ENCODE measurements at places on chromosomes 12 and 14. TPM values are rescaled to one million over a fixed set of nuclear protein-coding genes. Genes with fewer than 3 reads are reported as not detected.
A peak's percentile ranks its signal among the peaks of the same experiment; 100 is the strongest.

DNA sequence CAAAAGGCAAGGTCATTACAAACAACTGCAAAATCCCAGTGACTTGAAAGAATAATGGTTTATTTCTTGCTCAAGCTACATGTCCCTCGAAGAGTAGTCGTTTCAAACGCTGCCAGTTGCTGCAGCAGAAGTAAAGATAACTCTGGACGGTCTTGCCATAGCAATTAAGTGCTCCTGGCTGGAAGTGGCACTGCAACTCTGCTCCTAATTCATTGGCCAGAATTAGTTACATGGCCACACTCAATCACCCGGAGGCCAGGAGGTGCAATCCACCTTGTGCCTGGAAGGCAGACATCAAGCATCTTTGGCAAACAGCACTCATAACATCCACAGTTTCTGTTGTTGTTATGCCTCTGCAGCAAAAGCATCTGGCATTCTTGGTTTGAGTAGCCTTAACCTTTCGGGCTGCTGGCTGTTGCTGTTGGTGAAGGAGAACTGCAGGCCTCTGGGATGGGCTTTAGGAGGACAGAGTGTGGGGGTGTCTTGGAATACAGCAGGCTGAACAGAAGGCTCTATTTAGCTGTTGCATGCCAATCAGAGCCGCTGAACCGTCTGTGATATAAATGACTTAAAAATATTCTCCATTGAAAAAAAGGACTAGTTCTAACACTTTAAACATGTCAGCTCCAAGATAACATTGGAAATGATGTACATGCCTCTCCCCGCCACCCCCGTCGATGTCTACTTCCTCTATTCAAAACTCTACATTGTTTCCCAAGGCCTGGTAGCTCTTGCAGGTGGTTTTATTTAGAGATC is 123.5 kb upstream of the DYRK2 start:
- DNase-seq, result no peak
- H3K27ac ChIP-seq, result no peak overlapping the region
- H3K4me1 ChIP-seq, result no peaks in the 10 kb centered on the region
- H3K36me3 ChIP-seq, result no peaks in the 10 kb centered on the region

DNA sequence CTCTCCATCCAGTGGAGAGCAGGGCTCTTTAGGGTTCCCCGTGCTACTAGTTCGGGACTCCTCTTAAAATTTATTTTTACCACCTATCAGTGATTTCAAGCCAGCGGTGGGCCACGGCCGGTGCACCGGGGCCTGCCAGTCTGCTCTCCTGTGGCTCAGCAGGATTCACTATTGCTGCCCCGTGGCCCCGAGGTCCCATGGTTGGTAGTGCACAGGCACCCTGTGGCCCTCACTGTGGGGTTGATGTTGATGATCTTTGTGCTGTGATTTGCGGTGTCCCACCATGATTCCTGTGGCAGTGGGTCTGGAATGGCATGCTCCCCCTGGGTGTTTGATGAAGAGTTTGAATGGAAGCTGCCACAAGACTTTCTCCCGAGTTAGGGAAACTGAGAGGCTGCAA is 12.6 kb upstream of the MEG3 start:
- no peak overlapping the region for H3K4me3 ChIP-seq
- no peaks in the 10 kb centered on the region for H3K36me3 ChIP-seq
- no peaks in the 10 kb centered on the region for H3K27me3 ChIP-seq
- no peak for DNase-seq
- no peaks in the 10 kb centered on the region for H3K4me1 ChIP-seq

GRCh38 chr14:99231161-99231849 is 40.7 kb downstream of the BCL11B start:
- H3K27me3 ChIP-seq, result no peaks in the 10 kb centered on the region
- no peak for DNase-seq
- H3K4me1 ChIP-seq, result no peaks in the 10 kb centered on the region
- no peak overlapping the region for H3K4me3 ChIP-seq
- H3K36me3 ChIP-seq, result no peaks in the 10 kb centered on the region
- H3K27ac ChIP-seq, result no peak overlapping the region

DNA sequence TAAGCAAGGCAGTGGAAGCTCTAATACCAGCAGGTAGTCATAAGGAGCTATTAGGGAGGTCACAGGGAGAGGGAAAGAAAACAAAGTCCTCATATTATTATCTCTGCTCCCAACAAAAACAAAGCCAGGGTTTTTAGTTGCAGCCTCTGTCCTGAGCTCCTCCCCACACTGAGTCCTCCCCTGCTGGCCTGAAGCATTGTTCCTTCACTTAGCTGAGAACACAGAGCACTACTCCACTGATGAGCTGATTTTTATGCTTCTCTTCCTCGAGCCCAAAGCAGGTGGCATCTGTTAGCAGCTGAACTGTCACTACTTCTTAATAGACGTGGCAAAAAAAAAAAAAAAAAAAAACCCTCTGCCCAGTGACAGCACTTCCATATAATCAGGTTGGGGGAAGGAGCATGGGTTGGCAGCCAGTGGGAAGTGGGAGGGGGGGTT is 10.5 kb upstream of the STAC3 start:
- no peaks in the 10 kb centered on the region for H3K27me3 ChIP-seq
- H3K4me1 ChIP-seq, result no peaks in the 10 kb centered on the region
- no peak overlapping the region for H3K4me3 ChIP-seq
- H3K27ac ChIP-seq, result no peak overlapping the region
- H3K36me3 ChIP-seq, result peaks cover 8% of the 10 kb centered on the region
- DNase-seq, result no peak

GRCh38 chr12:80195074-80195726 is 95.9 kb downstream of the OTOGL start:
- H3K27me3 ChIP-seq, result no peaks in the 10 kb centered on the region
- no peak overlapping the region for H3K27ac ChIP-seq
- no peaks in the 10 kb centered on the region for H3K36me3 ChIP-seq
- DNase-seq, result peak; percentile 64
- H3K4me1 ChIP-seq, result no peaks in the 10 kb centered on the region

GRCh38 chr14:97298736-97299135 is 501.6 kb downstream of the VRK1 start:
- no peak overlapping the region for H3K27ac ChIP-seq
- H3K27me3 ChIP-seq, result no peaks in the 10 kb centered on the region
- no peak overlapping the region for H3K4me3 ChIP-seq
- no peaks in the 10 kb centered on the region for H3K36me3 ChIP-seq
- H3K4me1 ChIP-seq, result no peaks in the 10 kb centered on the region

DNA sequence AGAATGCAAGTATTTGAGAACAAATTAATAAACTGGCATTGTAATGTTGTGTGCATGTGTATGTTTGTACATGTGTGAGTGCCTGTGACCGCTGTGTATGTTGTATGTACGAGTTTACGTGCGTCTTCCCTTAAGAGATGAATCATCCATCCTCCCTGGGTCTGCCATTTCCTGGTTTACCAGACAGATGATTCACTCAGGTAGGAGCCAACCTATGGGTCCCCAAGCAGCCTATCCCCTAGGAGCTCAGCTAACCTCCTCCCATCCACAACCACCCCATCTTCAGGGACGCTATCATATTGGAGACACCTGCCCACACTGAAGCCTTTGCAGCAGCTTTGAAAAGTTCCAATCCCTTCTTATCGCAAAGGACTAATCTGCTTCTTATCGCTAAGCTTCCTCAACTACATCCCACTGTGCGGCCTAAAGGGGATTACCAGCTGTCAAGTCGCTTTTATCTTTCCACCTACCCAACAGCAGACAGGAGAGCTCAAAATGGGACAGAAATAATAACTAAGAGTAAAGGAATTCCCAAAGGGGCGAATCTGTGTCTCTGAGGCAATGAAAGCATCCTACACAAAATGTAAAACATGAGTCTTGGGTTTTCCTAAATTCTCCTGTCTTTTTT is 81.5 kb upstream of the TMCC3 start:
- DNase-seq, result no peak
- no peaks in the 10 kb centered on the region for H3K4me1 ChIP-seq
- H3K36me3 ChIP-seq, result no peaks in the 10 kb centered on the region
- H3K27ac ChIP-seq, result no peak overlapping the region
- H3K4me3 ChIP-seq, result no peak overlapping the region

- DNase-seq, result no peak
Observed at GRCh38 chr12:16300122-16300521, 22.6 kb upstream of the SLC15A5 start.

GRCh38 chr14:78968265-78968664 is 798.1 kb downstream of the NRXN3 start:
- no peaks in the 10 kb centered on the region for H3K4me1 ChIP-seq
- H3K27ac ChIP-seq, result no peak overlapping the region
- DNase-seq, result peak; percentile 36
- H3K36me3 ChIP-seq, result no peaks in the 10 kb centered on the region

GRCh38 chr14:87799400-87799799 is 193.6 kb downstream of the GALC start:
- no peak overlapping the region for H3K4me3 ChIP-seq
- DNase-seq, result no peak
- H3K4me1 ChIP-seq, result no peaks in the 10 kb centered on the region
- H3K36me3 ChIP-seq, result no peaks in the 10 kb centered on the region

GRCh38 chr12:65537978-65538377 is 259.5 kb downstream of the MSRB3 start:
- H3K4me1 ChIP-seq, result peaks cover 21% of the 10 kb centered on the region
- H3K27ac ChIP-seq, result peak overlapping the region; percentile 75
- no peaks in the 10 kb centered on the region for H3K27me3 ChIP-seq
- no peaks in the 10 kb centered on the region for H3K36me3 ChIP-seq

DNA sequence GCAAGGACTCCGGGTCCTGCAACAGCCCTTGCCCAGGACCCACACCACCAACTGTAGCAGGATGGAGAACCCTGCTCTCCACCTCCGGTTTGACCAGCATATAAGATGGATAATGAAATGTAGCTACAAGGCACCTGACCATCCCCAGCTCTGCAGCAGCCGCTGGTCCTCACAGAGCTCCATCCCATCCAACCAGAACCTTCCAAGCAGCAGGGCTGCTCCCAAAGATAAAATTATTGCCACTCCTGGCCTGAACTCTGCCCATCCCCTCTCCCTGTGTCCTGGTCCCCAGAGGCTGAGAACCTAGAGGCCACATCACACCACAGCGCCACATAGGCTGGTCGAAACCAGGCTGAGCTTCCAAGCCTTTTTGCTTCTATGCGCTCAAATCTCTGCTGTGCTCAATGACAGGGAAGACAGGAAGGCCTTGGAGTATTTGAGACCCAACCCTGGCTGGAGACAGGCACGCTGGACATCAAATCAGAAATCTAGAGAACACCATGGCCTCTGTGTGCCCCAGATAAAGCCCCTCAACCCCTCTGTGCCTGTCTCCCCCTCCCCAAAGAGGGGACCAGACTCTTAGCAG is 4.2 kb downstream of the CDK2AP1 start:
- no peaks in the 10 kb centered on the region for H3K27me3 ChIP-seq
- no peak for DNase-seq
- peaks cover 9% of the 10 kb centered on the region for H3K4me1 ChIP-seq
- no peak overlapping the region for H3K4me3 ChIP-seq

GRCh38 chr12:74431801-74432200 is 105.8 kb upstream of the ATXN7L3B start:
- no peaks in the 10 kb centered on the region for H3K27me3 ChIP-seq
- no peaks in the 10 kb centered on the region for H3K4me1 ChIP-seq
- H3K27ac ChIP-seq, result no peak overlapping the region
- H3K4me3 ChIP-seq, result no peak overlapping the region

GRCh38 chr14:27190296-27190695 is 592.5 kb upstream of the NOVA1 start:
- no peaks in the 10 kb centered on the region for H3K27me3 ChIP-seq
- DNase-seq, result no peak
- no peaks in the 10 kb centered on the region for H3K36me3 ChIP-seq
- H3K4me3 ChIP-seq, result no peak overlapping the region

- H3K4me1 ChIP-seq, result peaks cover 11% of the 10 kb centered on the region
- H3K27ac ChIP-seq, result peak overlapping the region; percentile 27
- DNase-seq, result peak; percentile 56
Observed at GRCh38 chr12:96271469-96272199, 77.5 kb downstream of the ELK3 start.

- H3K36me3 ChIP-seq, result no peaks in the 10 kb centered on the region
- peaks cover 10% of the 10 kb centered on the region for H3K4me1 ChIP-seq
- H3K4me3 ChIP-seq, result no peak overlapping the region
- no peak overlapping the region for H3K27ac ChIP-seq
- DNase-seq, result no peak
Observed at GRCh38 chr14:93320489-93320888, 12.3 kb downstream of the BTBD7 start.

DNA sequence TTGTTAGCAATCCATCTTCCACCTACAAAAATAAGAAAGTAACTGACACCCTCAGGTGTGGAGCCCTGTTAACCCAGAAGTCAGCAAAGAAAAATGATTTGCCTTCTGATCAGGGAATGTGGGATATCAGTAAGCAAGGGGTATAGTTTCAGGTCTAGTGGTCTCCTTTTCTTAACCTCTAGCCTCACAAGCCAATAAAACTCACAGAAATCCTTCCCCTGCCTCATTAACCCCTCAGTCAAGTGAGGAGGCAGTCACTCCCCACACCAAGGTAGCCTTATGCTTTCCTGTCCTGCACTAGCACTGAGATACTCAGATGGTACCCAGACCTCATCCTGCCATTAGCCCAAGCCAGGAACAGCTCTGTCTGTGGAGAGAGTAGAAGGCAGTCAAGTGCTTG is 103.4 kb upstream of the VASH1 start:
- H3K27ac ChIP-seq, result no peak overlapping the region
- no peaks in the 10 kb centered on the region for H3K36me3 ChIP-seq
- DNase-seq, result no peak
- H3K27me3 ChIP-seq, result no peaks in the 10 kb centered on the region

DNA sequence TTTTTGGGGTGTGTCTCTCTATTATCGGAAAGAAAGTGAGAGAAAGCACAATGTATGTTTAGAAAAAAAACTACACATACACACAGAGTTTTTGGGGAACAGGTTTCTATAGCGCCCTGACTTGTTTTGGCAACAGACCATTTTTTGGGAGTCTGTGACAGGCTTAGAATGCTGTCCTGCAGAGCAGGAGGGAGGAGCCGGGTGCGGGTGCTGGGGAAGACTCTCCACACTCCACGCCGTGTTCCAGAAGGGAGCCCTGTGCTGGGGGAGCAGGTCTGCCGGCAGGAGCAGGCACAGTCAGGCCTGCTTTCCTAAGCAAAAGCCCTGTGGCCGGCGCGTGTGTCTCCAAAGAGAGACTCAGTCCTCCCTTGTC is 26.5 kb downstream of the CD9 start:
- DNase-seq, result no peak
- H3K36me3 ChIP-seq, result peaks cover 7% of the 10 kb centered on the region
- H3K27me3 ChIP-seq, result no peaks in the 10 kb centered on the region
- peak overlapping the region; percentile 74 for H3K27ac ChIP-seq

GRCh38 chr12:82596483-82596882 is 90.2 kb upstream of the TMTC2 start:
- no peak overlapping the region for H3K27ac ChIP-seq
- H3K27me3 ChIP-seq, result no peaks in the 10 kb centered on the region
- no peak for DNase-seq
- no peaks in the 10 kb centered on the region for H3K36me3 ChIP-seq
- H3K4me1 ChIP-seq, result no peaks in the 10 kb centered on the region
- H3K4me3 ChIP-seq, result no peak overlapping the region

- H3K27ac ChIP-seq, result no peak overlapping the region
- no peaks in the 10 kb centered on the region for H3K4me1 ChIP-seq
- H3K27me3 ChIP-seq, result no peaks in the 10 kb centered on the region
- no peak overlapping the region for H3K4me3 ChIP-seq
- H3K36me3 ChIP-seq, result no peaks in the 10 kb centered on the region
Observed at GRCh38 chr12:45718306-45718705, 11.2 kb upstream of the ARID2 start.

- no peak overlapping the region for H3K27ac ChIP-seq
- no peaks in the 10 kb centered on the region for H3K4me1 ChIP-seq
- H3K36me3 ChIP-seq, result no peaks in the 10 kb centered on the region
- no peak overlapping the region for H3K4me3 ChIP-seq
Observed at GRCh38 chr12:127306604-127307215, 960.3 kb upstream of the TMEM132C start.

DTX1 gene
- 0.26 TPM for total RNA-seq

SSTR1 gene
- 3.0 TPM for total RNA-seq

LRRC10 gene
- total RNA-seq, result not detected

TAS2R10 gene
- total RNA-seq, result 0.50 TPM

ACAD10 gene
- 16.2 TPM for total RNA-seq

CSRP2 gene
- total RNA-seq, result 36.7 TPM

FOXM1 gene
- total RNA-seq, result 7.3 TPM

MAP3K9 gene
- total RNA-seq, result 0.17 TPM
